ENCODE measurements at places on chromosomes 5 and 9. TPM values are rescaled to one million over a fixed set of nuclear protein-coding genes. Genes with fewer than 3 reads are reported as not detected.

Gene LCN15
- total RNA-seq = 1.1 TPM

Gene SEC16A
- 27.4 TPM for total RNA-seq

Gene CDKN2A
- 0.24 TPM for total RNA-seq

Gene KLF4
- 45.2 TPM for total RNA-seq

Gene GRXCR2
- total RNA-seq = 0.60 TPM

Gene FBP2
- total RNA-seq = 0.31 TPM

Gene CDH9
- total RNA-seq = not detected

Gene CCL21
- 65.3 TPM for total RNA-seq

Gene FAXDC2
- total RNA-seq = 28.2 TPM

Gene ADGRD2
- not detected for total RNA-seq

Gene SLC34A3
- total RNA-seq = not detected

Gene TRAPPC13
- 20.6 TPM for total RNA-seq

Gene UBE2D2
- total RNA-seq = 133 TPM

Gene SLC6A7
- not detected for total RNA-seq

Gene WDR36
- 17.6 TPM for total RNA-seq

Gene LRRC70
- 2.0 TPM for total RNA-seq

Gene SPDL1
- total RNA-seq = 4.9 TPM

Gene BTF3
- 357 TPM for total RNA-seq

Gene GLT6D1
- not detected for total RNA-seq

Gene NTNG2
- total RNA-seq = 6.5 TPM

Gene GFM2
- total RNA-seq = 24.8 TPM

All from left cardiac atrium (tissue), 4 donors.